Ovary (tissue), 10 donors: ENCODE measurements at places on chromosomes 11 and 22. TPM values are rescaled to one million over a fixed set of nuclear protein-coding genes. Genes with fewer than 3 reads are reported as not detected.

- no peaks in the 10 kb centered on the region for H3K27me3 ChIP-seq
- H3K27ac ChIP-seq: no peak overlapping the region
- peak; percentile 17 for DNase-seq
- H3K4me3 ChIP-seq: peak overlapping the region; percentile 32
Measured at GRCh38 chr22:25111579-25112517, 87.8 kb upstream of the CRYBB3 start.

DNA sequence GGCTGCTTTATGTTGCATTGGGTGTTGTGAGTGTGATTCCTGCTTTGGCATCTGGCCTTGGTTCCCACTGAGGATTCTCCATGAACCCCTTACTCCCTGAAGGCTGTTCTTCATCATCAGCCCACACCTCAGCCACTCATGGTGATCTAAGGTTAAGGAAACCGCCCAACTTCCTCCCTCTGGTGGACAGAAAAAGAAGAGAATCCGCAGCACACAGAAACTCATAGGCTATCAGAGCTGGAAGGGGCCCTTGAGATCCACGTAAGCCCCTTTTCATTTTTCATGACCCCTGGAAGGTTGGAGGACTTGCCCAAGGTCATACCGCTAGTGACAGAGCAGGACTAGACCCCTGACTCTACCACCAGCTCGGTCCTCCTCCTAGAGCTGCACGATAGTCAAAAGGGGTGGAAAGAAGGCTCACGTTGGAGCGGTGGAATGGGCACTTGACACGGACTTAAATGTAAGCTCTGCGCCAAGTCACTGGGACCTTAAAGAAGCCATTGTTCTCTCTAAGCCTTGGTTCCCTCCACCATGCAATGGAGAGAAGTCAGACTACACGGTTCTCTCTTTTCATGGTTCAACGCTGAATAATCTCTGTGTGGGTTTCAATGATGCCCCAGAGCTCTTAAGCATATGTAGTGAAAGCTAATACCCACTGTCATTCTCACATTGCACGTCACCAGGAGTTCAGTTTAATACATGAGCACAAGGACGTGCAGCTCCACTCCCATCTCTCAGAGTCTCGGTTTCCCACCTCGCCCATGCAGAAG, 83.6 kb upstream of the CRTAM start:
- H3K36me3 ChIP-seq: no peaks in the 10 kb centered on the region
- no peaks in the 10 kb centered on the region for H3K4me1 ChIP-seq
- no peak for DNase-seq

DNA sequence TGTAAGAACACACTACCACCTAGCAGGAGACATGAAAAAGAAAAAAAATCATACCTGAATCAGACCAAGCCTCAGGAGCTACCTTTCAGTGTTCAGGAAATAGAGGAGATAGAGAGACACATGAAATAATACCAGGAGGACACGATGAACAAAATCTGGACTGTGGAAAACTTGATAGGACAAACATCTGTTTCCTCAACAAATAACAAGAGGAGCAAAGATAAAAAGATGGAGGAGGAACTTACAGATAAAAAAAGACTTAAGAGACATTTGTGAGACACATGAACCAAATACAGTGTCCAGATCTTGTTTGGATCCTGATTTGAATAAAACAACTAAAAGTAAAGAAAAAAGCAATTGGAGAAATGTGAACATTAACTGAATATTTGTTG, 12.4 kb upstream of the KCNE3 start:
- peaks cover 8% of the 10 kb centered on the region for H3K4me1 ChIP-seq
- no peaks in the 10 kb centered on the region for H3K27me3 ChIP-seq
- no peak overlapping the region for H3K27ac ChIP-seq
- no peaks in the 10 kb centered on the region for H3K36me3 ChIP-seq

The CCDC89 gene
- total RNA-seq: 4.5 TPM

DNA sequence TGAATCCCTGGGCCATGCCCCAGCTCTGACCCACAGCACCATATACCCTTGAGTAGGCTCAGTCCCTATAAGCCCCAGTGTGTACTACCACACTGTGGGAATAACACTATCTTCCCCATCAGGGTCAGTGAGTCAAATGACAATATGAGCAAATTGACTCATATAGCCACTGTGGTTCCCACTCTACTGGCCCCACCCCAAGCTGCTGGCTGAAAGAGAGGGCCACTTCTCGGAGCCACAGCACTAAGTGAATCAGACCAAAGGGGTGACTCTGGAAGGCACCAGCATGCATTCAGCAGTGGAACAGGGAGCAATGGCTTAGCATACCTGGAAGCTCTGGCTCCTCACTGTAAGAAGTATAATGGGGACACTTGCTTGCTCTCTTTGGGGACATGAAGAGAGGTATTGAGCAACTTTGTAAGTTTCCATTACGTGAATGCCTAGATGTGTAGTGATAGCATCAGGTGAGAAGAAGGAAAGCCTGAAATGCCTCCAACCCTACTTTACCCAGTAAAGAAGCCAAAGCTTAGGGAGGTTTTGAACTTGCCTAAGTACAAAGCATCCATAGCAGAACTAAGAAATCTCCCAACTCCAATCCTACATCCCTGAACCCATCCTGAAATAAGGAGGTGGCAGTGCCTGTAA, 13.5 kb downstream of the CD59 start:
- H3K36me3 ChIP-seq: no peaks in the 10 kb centered on the region
- H3K27me3 ChIP-seq: no peaks in the 10 kb centered on the region
- H3K27ac ChIP-seq: no peak overlapping the region
- H3K4me1 ChIP-seq: peaks cover 25% of the 10 kb centered on the region

- no peaks in the 10 kb centered on the region for H3K4me1 ChIP-seq
- no peak overlapping the region for H3K27ac ChIP-seq
- H3K36me3 ChIP-seq: no peaks in the 10 kb centered on the region
- H3K27me3 ChIP-seq: no peaks in the 10 kb centered on the region
- no peak for DNase-seq
Measured at GRCh38 chr11:72140661-72141060, 5.1 kb downstream of the FOLR3 start.

- no peaks in the 10 kb centered on the region for H3K36me3 ChIP-seq
- H3K27ac ChIP-seq: no peak overlapping the region
- DNase-seq: no peak
- no peaks in the 10 kb centered on the region for H3K27me3 ChIP-seq
- H3K4me3 ChIP-seq: no peak overlapping the region
Measured at GRCh38 chr11:95776859-95777258, 12.7 kb downstream of the FAM76B start.

GRCh38 chr11:120338107-120338933, 2.1 kb downstream of the ARHGEF12 start:
- no peak for DNase-seq
- H3K27me3 ChIP-seq: no peaks in the 10 kb centered on the region
- peak overlapping the region; percentile 67 for H3K4me3 ChIP-seq
- H3K36me3 ChIP-seq: no peaks in the 10 kb centered on the region
- peaks cover 2% of the 10 kb centered on the region for H3K4me1 ChIP-seq
